ENCODE measurements at places on chromosomes 2 and 18.

GRCh38 chr2:56132138-56132537 is 51.7 kb upstream of the CCDC85A start:
- DNase-seq: no peak

GRCh38 chr2:16643099-16643498 is 22.5 kb downstream of the CYRIA start:
- DNase-seq: no peak

DNA sequence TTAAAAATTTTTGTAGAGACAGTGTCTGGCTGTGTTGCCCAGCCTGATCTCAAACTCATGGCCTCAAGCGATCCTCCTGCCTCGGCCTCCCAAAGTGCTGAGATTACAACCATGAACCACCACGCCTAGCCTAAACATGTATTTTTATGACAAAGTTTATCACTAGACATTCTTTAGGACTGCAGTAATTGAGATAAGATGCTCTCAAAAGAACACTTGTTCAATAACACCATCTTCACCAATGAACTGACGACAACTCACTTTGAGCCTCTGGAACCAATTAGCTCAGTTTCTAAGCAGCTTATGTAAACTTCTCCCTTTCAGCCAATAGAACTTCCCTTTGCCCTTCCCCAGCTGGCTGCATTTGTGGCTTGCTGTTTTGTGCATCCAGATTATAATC is 15.3 kb upstream of the PPP4R1 start:
- DNase-seq: no peak

DNA sequence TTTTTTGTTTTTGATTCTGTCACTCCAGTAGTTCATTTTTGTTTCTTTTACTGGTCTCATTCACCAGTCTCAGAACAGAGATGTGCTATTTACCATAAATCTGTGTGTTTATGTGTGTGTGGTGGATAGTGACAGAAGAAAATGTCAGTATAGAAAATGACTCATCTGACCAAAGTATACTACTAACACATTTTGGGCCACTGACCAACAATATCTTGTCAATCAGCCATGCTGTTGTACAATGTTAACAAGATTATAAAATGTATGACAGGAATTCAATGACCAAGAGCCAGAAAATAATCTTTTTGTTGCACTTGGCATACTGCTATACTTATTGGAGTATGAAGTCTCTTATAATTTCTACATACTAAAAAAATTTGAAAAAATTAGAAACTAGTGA is 1081.4 kb upstream of the NRXN1 start:
- DNase-seq: no peak

DNA sequence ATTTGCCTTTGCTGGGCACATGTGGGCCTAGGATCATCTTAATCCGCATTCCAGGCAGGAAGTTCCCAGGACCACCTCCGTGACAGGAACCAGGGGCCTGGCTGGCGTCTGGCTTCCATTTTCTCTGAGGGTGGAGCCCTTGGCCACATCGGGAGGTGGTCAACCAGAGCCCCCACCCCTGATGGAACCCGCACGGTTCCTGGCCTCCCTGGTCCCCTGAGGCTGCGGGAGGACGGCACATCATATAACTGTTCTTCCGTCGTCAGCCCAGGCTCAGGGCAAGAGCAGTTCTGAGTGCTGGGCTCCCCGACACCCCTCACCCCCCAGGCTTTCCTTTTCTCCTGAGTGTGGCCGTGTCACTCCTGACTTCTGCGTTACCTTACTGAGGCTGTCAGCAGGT is 13.5 kb downstream of the ESPNL start:
- no peak for DNase-seq

GRCh38 chr18:23878336-23878900 is 136.1 kb upstream of the TTC39C start:
- no peak for DNase-seq

GRCh38 chr2:9631878-9632700 is 1.3 kb upstream of the YWHAQ start:
- DNase-seq: no peak

DNA sequence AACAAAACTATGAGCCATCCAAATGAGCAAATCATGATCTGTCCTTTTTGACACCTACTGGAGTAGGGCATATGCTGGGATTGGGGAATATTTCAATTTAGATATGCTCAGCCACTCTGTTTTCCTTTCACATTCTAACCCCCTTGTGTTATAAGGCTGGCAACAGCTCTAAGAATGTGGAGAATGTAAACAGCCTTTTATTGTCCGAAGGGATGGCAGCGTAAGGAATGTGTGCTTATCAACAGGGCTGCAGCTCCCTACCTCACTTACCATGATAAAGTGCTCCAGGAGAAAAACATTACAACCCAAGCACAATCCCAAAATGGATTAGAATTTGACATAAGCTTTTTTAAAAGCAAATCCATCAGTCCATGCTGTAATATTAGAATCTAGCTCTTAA is 2.2 kb downstream of the NXPH2 start:
- DNase-seq: no peak

GRCh38 chr2:22690096-22690495 is 694.9 kb upstream of the KLHL29 start:
- no peak for DNase-seq

DNA sequence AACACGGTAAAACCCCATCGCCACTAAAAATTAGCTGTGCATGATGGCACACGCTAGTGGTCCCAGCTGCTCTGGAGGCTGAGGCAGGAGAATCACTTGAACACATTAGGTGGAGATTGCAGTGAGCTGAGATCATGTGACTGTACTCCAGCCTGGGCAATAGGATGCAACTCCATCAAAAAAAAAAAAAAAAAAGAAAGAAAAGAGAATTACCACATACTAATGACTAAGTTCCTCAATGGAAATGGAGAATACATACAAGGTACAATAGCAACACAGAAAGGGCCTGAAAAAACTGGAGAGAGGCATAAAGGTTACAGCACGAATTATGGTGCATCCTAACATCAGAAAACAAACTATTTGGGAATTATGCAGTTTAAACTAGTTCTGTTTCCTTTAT is 81.3 kb downstream of the CDH2 start:
- DNase-seq: no peak

DNA sequence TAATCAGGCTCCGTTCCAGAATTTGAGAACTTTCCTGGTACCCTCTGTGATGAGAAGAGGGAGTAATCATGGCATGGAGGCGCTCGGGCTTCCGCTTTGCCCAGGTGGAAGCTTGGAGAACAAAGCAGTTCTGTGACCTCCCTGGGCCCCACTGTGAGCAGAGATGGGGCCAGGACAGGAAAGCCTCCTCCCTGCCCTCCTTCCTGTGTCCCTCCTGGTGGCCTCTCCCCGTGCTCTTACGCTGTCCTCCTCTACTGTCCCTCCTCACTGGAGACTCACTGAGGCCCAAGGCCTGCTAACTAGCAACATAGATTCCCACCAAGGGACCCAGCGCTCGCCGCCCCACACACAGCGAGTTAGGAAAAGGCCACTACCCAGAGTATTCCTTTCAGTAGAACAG is 119.8 kb downstream of the MAPK4 start:
- DNase-seq: no peak

DNA sequence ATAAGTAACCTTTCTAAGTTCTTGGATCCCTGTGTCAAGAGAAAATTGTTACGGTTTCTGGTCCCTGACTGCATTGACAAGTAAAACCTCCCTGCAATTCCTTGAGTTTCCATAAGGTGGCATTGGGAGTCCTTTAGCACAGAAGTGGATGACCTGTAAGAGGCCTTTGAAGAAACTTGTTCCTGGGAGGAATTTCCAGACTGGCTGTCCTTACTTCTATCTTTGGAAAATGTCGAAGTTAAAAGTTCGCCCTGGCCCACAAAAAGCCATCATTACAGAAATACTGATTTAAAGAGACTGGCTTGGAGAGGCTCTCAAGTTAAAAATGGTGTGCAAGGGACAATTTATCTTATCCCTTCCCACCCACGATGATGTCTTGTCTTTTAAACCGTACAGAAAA is 218.4 kb downstream of the CDH20 start:
- peak; percentile 32 for DNase-seq

DNA sequence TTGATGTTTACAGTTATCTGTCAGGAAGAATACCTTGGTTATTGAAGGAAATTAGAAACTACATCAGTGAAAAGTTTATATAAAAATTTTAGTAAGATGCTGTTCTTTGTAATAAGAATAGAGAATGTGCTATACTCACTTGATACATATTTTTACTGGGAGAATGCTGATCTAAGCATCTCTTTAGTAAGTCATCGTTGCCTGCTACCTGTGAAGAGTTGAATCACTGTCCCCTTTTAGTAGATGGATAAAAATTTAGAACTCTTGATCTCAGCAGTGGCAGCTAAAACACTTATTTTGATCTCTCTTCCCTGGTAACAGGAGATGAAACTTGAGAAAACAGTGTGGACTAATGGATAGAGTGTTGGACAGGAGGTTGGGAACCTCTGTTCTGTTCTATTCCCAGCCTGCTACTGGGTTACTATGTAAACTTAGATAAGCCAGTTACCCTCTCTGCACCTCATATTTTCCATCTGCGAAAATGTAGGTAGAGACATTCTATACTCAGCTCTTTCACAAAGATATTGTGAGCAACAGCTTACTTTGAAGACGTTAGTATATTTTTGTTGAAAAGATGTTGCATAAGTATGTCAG is 100.3 kb downstream of the FEZ2 start:
- DNase-seq: no peak

DNA sequence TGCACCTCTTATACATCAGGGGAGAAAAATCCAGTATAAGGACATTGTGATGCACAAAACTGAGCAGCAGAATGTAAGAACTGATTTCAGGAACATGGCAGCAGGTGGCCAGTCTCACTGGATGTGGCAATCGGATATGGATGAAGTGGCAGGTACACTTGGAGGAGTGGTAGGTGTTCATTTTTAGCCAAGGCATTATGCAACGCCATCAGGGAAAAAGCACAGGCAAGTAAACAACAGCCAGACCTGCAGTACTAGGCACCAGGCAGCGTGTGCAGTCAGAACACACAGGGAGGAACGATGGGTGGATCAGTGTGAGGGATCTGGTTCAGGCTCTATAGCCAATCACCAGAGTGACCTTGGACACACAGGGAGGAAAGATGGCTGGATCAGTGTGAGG is 77.4 kb upstream of the GCFC2 start:
- DNase-seq: no peak

DNA sequence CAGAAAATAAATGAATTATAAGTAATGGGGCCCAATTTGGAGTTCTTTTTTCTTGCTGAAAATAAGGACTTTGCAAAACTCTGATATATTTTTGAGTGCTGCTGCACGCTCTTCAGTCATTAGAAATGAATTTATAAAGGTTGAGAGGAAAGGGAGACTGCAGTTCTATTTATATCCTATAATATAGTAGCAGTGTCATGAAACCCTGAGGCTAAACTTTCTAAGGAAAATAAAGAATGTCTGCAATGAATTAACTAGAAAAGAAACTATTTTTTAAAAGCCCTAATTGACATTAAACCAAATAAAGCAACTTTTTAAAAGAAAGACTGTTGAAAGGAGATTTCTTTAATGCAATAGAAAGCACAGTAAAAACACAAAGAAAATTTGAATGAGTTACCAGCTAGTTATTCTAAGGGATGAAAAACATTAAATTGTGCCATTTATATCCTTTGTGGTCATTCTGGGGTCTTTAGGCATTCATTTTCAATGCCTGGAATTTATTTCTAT is 1072.8 kb upstream of the TMEFF2 start:
- DNase-seq: no peak

DNA sequence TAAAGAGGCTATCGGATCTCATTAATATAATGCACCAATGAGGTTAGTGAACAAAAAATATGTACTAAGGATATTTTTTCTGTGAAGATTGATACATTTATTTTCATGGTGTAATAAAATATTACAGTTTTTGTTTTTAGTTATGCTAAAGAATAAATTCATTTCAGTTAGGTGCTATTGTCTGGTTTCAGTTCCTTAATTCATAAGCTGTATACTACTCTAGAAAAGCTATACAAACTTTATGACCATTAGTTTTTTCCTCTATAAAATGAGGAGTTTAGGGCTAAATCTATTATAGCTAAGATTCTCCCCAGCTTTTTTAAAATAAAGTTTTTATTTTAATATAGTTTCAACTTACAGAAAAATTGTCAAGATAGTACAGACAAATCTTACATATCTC is 1311.7 kb upstream of the NXPH2 start:
- no peak for DNase-seq

- no peak for DNase-seq
Observed at GRCh38 chr2:238761868-238762267, 86.0 kb upstream of the TWIST2 start.

DNA sequence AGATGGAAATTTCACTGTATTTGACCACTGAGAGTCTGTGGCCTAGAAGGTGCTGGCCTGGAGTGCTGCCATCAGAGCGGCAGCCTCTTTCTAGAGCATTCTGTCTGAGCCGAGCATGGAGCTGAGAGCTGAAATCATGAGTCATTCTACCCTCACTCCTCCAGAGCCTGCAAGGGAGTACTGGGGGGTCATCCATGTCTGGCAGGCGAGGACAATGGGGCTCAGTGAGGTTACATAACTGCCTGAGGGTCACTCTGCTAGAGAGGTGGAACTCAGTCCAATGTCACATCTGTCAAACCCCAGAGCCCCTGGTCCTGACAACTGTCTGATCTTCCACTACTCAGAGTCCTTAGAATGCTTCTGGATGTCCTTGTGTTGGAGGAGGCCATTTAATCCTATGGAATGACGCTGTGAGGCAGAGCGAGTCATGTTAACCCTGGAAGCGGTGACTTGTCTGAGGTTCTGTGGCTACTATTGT is 65.3 kb downstream of the HAUS1 start:
- no peak for DNase-seq

DNA sequence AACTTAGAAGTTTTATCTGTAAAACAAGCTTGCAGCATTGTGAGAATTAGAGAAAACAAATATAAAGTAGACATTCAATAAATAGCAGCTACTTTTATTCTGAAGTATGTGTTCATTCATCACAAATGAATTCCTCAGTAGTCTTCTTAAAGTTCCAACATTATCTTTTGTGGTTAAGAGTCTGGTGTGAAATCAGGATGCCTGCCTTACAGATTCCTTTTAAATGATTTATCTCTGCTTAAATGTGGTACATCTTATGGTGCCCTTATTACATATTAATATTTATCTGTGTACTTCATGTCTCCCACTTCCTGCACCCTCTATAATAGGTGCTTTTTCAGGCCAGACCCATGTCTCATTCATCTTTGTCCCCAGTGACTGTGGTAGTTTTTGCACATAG is 595.0 kb downstream of the STK39 start:
- no peak for DNase-seq

GRCh38 chr2:69226903-69227302 is 160.1 kb downstream of the GFPT1 start:
- no peak for DNase-seq

GRCh38 chr2:208669394-208669793 is 262.8 kb downstream of the PTH2R start:
- no peak for DNase-seq

DNA sequence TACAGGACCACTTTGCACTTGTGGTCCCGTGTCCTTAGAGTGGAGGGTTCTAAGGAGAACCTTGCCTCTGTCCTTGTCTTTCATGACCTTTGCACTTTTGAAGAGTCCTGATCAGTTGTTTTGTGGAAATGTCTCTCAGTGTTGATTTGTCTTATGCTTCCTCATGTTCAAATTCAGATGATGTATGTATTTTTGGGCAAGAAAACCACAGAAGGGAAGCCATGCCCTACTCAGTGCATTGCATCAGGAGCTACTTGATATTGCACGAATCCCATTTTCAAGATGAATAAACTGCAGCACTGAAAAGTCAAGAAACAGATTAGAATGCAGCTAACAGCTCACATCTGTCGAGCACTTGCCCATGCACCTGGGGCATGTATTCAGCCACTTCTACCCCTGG is 152.2 kb downstream of the INHBB start:
- no peak for DNase-seq

Measured in stimulated activated CD4-positive, alpha-beta T cell treated with anti-CD3 and anti-CD28 coated beads, Interleukin-2, amount 100 ng/mL, for 48 hours (primary cell).